ENCODE measurements at places on chromosomes 7 and 10.

DNA sequence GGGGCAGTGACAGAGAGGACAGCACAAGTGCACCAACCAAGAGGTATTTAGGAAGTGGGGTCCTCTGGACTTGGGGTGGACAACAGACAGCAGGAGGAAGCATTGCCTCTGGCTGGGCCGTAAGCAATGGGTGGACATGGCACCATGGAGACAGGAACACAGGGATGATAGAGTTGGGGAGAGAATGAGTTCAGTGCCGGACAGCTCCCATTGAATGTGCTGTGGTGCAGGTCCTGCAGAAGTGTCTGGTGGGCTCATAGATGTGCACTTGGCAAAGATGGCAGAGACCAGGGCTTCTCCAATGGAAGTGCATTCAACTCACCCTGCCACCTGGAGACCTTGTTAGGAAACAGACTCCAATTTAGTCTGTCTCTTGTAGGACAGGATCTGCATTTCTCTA, 341.5 kb upstream of the ZMIZ1 start:
- DNase-seq: no peak

DNA sequence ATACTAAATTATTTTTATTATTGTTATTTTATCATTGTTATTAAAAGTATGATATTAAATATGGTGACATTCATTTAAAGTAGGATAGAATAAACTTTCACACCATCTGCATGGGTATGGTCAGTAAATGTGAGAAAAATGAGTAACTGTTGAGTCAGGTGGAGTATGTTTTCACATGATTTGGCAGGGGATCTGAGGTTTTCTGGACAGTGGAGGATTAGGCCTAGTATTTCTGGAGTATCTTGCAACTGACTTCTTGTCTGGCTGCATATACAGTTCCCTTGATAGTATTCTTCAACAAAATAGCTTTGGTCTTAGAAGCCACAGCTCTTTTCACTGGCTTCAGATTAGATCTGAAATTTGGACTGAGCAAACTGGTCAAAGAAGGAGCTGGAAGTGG, 54.5 kb downstream of the GBF1 start:
- DNase-seq: no peak

DNA sequence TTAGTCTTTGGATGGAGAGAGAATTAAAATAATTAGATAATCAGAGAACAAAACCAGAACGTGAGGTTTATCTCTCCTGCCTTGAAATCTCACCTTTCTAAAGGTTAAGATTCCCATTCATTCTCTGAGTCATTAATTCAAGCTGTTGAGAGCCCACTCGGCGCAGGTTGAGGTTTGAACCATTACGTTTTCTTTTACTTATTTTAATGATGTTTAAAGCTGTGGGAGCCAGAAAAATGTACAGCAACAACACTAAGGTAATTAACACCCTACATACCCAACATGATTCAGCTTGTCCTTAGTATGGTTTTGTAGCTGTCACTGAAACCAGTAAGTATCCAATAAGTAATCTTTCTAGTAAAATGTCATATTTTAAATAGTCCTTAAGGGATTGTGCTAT, 153.0 kb upstream of the ANK3 start:
- DNase-seq: no peak

- no peak for DNase-seq
Observed at GRCh38 chr7:132437730-132438129, 138.5 kb downstream of the PLXNA4 start.

GRCh38 chr7:41544241-41544640, 158.6 kb downstream of the INHBA start:
- no peak for DNase-seq

GRCh38 chr7:2387897-2388636, 15.3 kb upstream of the CHST12 start:
- no peak for DNase-seq

DNA sequence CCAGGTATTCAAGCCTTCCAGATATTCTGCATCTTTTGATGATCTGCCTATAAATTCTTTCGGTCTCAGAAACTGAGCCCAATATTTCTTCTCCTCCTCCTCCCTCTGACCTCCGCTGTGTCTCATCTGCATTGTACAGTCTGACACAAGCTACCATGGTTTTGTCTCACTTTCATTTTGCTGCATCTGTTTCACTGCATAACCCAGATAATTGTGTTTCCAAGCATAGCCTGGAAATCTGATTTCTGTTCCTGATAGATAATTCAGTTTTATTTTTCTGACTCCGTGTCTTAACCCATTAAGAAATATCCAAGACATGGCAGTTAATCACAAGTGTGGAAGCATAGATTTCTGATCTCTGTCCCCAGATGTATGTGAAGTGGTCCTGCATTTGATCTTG, 374.2 kb upstream of the SEMA3A start:
- no peak for DNase-seq

- DNase-seq: no peak
Observed at GRCh38 chr10:42734536-42734935, 48.1 kb upstream of the BMS1 start.

- DNase-seq: no peak
Observed at GRCh38 chr10:30309403-30309802, 39.7 kb downstream of the MTPAP start.

GRCh38 chr10:72171175-72171630, 44.6 kb upstream of the ANAPC16 start:
- no peak for DNase-seq

DNA sequence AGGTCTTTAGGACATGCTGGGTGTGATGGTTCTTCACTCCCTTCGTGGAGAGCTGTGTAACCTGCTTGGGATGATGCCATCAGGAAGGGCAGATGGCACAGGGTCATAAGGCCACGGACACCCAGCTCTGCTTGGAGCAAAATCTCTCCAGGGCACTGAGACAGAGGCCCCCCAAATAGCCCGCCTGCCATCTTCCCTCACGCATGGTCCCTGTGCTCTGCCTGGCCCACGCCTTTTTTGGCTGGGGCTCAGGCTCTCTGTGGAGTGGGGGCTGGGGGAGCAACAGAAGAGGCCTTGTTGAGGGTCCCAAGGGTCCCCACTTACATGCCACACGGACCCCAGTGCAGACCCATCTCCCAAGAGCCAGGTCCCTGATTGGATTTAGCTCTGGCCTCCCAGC, 93.3 kb upstream of the RET start:
- no peak for DNase-seq

- no peak for DNase-seq
Observed at GRCh38 chr10:25842146-25842545, 91.9 kb upstream of the MYO3A start.

DNA sequence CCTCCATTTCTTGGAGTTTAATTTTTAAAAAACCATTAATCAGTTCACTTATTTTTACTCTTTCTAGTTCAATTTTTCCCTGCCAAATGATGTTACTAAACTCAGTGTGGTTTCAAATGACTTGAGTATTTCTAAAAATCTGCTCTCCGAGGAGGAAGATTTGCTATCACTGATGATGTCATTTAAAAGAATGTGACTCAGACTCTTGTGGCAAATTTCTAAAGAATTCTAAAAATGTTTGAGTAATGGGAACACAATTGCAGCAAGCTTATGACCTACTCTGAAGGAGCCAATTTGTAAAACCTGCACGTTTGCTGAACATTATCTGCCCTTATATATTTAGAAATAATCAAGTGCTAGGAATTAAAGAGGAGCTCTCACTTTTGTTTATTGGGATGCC, 88.6 kb downstream of the SPAG6 start:
- no peak for DNase-seq

DNA sequence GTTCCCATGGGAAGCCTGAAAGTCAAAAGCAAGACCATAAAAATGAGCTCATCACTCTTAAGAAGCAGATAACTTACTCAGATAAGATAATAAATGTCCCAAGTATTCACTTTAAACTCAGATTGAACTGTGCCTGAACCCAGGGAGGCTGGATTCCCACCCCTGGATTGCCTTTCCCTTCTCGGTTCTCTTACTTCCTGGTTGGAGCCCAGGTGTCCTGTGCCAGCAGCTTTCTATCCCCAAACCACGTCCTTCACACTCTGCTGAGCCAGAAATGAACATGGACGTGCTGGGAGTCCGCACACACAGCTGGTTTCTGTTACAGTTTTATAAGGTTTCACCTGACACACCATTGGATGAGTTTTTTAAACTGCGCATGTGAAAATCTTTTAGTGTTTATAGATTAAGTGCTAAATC, 636.2 kb upstream of the IGFBP3 start:
- DNase-seq: no peak

DNA sequence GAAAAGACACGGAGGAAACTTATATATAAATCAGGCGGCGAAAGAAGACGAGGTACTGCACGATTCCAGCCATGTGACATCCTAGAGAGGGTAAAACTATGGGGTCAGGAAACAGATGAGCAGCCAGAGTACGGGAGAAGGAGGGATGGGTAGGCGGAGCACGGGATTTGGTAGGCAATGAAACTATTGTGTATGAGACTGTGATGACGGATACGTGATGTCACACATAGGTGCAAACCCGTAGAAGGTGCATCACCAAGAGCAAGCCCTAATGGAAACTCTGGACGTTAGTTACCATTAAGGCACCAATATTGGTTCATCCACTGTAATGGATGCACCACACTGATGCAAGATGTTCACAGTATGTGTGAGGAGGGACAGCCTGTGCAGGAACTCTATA, 93.8 kb upstream of the MGMT start:
- no peak for DNase-seq

- DNase-seq: no peak
Observed at GRCh38 chr7:29611941-29612544, 48.4 kb downstream of the PRR15 start.

DNA sequence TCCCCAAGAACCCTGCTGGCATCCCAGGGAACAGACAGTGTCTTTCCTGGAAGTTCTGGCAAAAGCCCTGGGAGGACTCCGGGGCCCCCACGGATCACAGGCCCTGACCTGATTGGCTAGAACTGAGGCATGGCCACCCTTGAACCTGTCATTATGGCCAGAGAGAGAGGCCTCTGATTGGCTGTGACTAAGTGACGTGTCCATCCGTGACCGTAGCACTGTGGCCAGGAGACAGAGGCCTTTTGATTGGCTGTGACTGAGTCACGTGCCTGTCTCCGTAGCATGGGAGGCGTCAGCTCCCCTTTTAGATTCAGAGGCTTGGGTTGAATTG, 163.8 kb downstream of the RGS10 start:
- DNase-seq: no peak

GRCh38 chr10:52434734-52435133, 120.7 kb downstream of the DKK1 start:
- no peak for DNase-seq

DNA sequence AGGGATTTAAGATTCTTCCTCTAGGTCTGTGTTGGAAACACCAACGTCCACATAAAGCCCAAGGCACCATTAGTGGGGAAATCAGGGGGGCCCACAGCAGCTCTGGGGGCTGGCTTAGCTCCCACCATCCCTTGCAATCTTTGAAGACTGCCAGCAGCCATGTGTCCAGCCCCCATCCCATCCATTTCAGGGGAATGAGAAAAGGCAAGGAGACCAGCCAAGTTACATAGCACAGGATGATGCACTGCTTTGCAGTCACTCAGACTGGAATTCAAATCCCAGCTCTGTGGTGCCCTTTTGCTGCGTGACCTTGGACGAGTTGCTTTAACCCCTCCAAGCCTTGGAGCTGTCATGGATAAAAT, 108.9 kb upstream of the ZMIZ1 start:
- no peak for DNase-seq

DNA sequence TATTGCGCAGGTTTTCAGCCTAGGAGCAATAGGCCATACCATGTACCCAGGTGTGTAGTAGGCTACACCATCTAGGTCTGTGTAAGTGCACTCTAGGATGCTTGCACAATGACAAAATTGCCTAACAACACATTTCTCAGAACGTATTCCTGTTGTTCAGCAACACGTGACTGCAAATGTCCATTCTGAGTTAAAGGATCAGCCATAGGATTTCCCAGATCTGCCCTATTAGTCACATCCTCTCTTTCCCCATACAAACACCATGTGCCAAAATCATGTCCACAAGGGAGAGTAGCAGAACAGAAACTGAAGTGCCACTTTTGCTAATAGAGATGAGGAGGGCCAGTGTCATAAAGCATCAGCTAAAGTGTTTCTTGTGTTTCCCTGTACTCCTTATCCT, 42.6 kb upstream of the AMPH start:
- DNase-seq: no peak

- DNase-seq: no peak
Observed at GRCh38 chr10:13847201-13847631, 260.5 kb downstream of the PRPF18 start.

DNA sequence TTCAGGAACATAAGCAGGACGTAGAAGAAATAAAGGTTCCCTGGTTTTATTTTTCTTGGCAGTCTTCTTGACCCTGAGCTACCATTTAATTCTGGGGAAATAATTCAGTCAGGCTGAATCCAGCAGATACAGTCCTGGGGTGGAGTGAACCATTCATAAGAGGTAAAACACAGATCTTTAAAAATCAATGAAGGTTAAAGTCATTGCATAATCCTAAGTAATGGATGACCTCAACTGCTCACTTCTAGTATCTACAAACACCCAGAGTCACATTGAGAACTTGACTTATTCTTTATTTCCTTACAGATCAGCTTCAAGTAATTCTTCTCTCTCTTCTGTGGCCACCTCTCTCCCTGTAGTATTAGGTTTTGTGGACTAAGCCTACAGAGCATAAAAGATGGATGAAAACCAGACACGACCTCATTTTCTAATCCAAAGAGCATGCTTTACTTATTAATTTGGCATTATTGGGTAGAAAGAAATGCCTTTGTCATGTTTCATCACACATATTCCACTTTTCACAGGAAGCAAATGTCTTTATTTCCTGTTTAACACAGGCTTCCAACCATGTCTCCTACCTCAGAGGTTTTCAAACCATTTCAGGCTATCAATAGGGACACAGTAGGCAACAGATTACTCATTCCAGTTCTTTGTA, 182.3 kb upstream of the IMMP2L start:
- no peak for DNase-seq

DNA sequence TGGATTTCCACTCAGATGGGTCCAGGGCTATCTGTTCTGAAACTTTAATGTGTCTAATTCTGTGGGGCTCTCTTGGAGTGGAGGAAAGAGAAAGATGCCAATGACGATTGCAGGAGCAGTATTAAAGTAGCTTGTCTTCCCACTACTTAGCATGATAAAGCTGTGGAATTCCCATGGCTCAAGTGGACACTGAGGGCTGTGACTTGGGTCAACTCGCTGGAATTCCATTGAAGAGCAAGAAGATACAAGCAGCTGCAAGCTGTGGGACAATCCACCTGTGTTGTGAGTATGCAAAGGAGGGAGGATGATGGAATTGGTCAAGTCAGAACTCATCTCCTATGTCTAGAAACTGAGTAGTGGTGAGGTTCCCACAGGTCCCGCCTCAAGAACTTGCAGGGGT, 154.2 kb upstream of the MINDY3 start:
- no peak for DNase-seq

- no peak for DNase-seq
Observed at GRCh38 chr10:11009471-11010308, 8.0 kb upstream of the CELF2 start.

DNA sequence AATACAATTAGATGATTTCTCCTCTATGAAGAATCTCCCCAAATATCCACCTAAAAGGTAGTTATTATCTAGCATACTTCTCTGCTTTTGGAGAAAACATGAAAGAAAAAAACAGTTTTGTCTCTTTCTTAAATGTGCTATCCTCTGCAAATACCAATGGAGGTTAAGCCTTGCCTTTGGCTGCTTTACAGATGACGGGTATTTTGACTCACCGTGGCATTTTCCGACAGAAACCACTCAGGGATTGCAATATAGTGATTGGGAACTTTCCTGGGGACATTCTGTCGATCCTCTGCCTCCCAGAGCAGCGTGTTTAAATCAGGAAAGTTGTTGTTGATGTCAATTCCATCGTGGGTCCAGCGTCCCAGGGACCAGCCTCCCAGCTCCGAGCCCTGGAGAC, 100.6 kb downstream of the GPR26 start:
- no peak for DNase-seq

Data from NCI-H1417 treated with DMSO at 0.1 percent for 48 hours (cell line).